ENCODE measurements at places on chromosomes 16 and 17. TPM values are rescaled to one million over a fixed set of nuclear protein-coding genes. Genes with fewer than 3 reads are reported as not detected.

ITGB3 gene
- not detected for total RNA-seq

DNA sequence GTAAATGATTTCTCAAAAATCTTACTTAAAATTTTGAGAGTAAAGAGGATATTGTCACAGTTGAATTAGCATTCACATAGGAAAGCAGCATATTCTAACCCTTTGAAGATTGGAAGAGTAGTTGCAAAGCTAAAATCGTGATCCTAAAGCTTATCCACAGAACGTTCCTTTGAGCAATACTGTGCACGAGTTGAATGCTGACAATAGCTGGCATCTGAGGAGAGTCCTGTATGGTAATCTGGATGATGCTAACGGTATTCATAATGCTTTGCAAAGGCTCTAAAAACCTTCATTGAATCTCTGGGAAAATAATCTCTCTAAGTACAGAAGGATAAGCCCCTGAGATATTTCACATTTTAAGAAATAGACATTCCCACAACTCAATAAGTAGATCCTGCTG is 354.6 kb downstream of the CDH8 start:
- DNase-seq: no peak

KRT27 gene
- not detected for total RNA-seq

GRCh38 chr16:78770353-78771091 is 671.1 kb downstream of the WWOX start:
- DNase-seq: peak; percentile 65

- DNase-seq: no peak
Measured at GRCh38 chr17:44310188-44310587, 1.8 kb downstream of the RUNDC3A start.
